Hematopoietic multipotent progenitor cell (in vitro differentiated cells): ENCODE measurements at places on chromosomes 4 and X. TPM values are rescaled to one million over a fixed set of nuclear protein-coding genes. Genes with fewer than 3 reads are reported as not detected.

Gene MAP9
- total RNA-seq = 3.5 TPM

Gene UGT2B7
- total RNA-seq = not detected

Gene MTTP
- total RNA-seq = under 0.01 TPM

Gene TMLHE
- 26.7 TPM for total RNA-seq

Gene TKTL2
- not detected for total RNA-seq

Gene GASK1B
- 3.5 TPM for total RNA-seq

Gene CPLX1
- not detected for total RNA-seq

DNA sequence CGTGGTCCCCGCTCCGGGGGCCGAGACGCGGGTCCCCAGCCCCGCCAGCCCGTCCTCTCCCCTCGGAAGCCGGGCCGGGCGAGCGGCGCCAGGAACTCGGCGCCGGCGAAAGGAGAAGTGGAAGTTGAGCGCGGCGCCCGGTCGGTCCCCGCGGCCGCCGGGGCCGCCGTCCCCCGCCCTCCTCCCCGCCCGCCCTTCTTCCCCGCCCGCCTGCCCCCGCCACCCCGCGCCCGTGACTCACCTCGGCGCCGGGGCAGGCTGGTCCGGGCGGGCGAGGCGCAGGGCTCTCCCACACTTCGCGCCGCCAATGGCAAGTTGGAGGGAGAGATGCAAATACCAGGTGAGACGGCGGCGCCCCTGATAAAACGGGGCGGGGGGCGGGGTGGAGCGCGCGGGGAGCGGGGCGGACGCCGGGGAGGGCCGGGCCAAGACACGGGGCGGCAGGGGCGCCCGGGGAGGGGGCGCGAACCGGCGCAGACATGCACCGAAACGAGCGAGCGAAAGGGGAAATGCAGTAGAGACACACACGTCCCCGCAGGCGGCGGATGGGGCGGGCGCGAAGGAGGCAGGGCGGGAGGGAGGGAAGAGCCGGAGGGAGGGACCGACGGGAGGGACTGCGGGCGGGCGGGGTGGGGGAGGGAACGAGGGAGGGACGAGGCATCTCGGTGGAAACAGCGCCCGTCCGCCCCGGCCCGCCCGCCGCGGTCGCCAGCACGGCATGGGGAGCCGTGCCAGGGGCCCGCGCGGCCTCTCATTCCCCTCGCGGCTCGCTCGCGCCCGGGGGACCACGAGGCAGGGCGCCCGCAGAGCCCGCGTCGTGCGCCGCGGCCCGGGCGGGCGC is at the start of gene ELF4:
ELF4 (minus strand) TSS at position 119 of the 841 bp plus-strand sequence. CDS start 29,167 bp downstream, outside the sequence.
- peak; percentile 76 for DNase-seq

DNA sequence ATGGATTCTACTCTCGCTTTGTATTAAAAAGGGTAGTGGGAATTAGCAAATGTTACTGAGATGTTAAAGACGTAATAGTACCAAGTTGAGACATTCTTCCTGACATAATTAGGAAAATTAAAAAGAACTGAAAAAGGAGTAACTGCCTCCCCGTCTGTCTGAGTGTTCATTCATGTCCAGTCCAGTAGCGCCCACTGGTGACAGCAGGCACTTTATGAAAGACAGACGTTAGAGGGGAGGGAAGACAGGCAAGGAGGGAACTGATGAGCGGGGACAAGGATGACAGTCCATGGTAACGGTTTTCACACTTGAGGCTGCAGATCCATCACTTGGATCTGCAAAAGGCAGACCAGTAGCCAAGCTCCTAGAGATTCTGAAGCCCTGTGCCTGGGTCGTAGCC is 326.7 kb downstream of the STK32B start:
- DNase-seq = no peak

GRCh38 chr4:152858934-152859333 is 77.2 kb upstream of the FHDC1 start:
- no peak for DNase-seq

DNA sequence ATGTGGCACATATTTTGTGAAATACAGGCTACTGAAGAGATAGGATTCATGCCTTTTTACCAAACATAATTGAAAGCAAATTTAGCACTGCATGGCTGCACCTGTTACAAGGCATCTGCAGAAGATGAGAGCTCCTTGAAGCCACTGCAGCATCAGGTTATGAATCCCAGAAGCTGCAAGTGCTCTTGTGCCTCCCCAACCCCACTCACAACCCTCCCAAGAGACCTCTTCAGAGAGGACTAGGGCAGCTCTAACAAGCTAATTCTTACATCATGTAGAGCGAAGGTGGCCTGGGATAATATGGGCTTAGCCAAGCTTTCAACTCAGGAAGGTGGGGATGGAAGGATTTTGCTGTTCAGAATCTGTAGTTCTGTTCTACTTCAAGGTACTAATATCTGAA is 27.2 kb downstream of the MFAP3L start:
- no peak for DNase-seq

GRCh38 chr4:52251864-52252263 is 200.8 kb downstream of the SPATA18 start:
- no peak for DNase-seq

DNA sequence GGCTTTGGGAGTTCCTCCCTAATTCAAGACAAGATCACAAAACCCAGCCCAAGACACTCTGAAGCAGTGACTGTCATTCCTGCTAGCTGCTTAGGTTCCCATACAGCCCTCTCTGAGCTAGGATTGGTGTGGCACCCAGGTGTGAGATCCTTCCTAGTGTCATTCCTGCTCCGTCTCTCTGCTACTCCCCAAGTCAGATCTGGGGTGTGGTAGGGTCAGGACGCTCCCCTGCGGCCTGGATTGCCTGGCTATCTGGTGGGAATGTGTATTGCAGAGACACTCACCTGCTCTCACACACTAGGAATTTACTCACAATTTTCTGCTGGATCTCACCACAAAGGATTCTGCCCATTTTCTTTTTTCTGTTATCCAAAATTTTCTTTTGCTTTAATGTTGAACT is 560.8 kb upstream of the ATOH1 start:
- DNase-seq = no peak

DNA sequence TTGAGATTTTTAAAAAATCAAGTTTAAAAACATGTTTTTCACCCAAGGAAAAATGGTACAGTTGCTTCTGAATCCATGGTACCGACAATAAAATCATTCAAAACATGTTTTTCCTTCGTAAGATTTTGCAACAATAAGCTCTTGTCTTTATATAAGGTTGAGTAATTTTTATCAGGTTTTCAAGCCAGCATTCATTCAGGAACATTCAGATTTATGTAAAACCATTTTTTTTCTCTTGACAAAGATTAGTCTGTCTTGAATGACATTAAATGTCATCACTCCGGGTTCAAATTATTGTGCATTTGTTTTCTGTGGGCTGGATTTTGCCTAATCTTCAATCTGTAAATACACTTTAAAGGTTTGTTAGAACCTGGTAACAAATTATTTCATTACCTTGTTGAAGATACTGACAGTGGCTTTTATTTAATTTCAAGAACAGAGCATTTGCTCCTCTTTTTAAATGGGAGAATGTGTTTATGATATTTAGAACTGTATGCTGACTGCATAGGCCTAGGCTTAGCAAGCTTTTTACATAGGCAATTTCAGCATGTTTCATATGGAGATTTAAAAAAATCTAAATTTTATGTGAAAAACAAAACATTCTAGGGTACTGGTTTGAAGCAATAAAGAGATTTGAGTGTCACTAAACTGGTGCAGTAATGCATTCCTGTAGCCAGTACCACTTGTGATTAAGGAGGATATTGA is 336.4 kb upstream of the HAND2 start:
- no peak for DNase-seq

- DNase-seq = no peak
These were observed 45.8 kb upstream of the CLCN4 start for GRCh38 chrX:10110984-10111363.

- DNase-seq = no peak
These were observed 76.1 kb upstream of the EMCN start for GRCh38 chr4:100593935-100594334.
